ENCODE measurements at places on chromosomes 4 and X. TPM values are rescaled to one million over a fixed set of nuclear protein-coding genes. Genes with fewer than 3 reads are reported as not detected.

The AMTN gene
- not detected for total RNA-seq

The GATA1 gene
- total RNA-seq, result not detected

The IGFBP7 gene
- total RNA-seq, result not detected

The OTC gene
- total RNA-seq, result not detected

The FAM47B gene
- not detected for total RNA-seq

The CLDN34 gene
- total RNA-seq, result 0.47 TPM

DNA sequence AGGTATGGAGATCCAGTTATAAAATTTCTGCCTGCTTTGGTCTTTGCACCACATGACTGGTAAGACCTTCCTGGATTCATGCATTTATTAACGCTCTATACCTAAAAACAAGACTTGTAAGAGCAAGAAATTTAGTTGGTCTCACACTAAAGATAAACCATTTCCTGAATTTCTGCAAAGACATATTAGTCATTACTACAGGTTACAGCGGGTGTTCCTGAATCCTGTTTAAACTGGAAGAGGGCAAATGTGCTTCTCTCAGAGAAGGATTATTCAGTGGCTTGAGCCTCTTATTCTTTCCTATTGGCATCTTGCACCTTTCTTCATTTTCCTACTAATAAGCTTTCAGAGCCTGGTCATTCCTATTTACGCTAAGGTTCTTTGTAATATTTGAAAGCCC is 397.6 kb upstream of the TENM3 start:
- no peak for DNase-seq

DNA sequence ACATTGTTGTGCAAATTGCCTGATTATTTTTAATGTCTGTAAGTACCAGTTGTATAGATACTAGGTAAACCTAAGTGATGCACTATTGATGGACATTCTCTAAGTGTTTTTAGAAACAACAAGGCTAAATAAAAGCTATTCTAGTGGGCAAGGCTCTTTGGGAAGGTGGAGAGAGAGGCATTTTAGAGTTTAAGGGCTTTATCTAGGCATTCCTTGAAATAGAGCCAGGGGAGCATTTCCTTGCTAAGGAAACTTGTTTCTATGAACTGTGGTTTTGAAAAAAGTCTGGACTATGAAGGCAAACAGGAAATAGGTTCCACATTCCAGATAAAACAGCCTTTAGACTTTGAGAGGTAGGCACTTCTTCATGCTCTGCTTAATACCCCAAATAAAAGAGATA is 23.8 kb downstream of the BMX start:
- no peak for DNase-seq

- no peak for DNase-seq
Observed at GRCh38 chr4:184420402-184420801, 53.9 kb downstream of the IRF2 start.

GRCh38 chrX:76862509-76862908 is 435.0 kb downstream of the MAGEE1 start:
- no peak for DNase-seq

- no peak for DNase-seq
Observed at GRCh38 chrX:10326578-10326977, 169.8 kb downstream of the CLCN4 start.

- DNase-seq, result no peak
Observed at GRCh38 chr4:8149664-8150063, 8.9 kb downstream of the ABLIM2 start.

- no peak for DNase-seq
Observed at GRCh38 chrX:118026631-118027030, 90.0 kb downstream of the KLHL13 start.

- peak; percentile 76 for DNase-seq
Observed at GRCh38 chrX:48971249-48972219, at the start of gene KCND1. Gene KCND1, minus strand, starts transcription at chrX:48971844. Its CDS starts 1,573 bp downstream, at chrX:48970271.

DNA sequence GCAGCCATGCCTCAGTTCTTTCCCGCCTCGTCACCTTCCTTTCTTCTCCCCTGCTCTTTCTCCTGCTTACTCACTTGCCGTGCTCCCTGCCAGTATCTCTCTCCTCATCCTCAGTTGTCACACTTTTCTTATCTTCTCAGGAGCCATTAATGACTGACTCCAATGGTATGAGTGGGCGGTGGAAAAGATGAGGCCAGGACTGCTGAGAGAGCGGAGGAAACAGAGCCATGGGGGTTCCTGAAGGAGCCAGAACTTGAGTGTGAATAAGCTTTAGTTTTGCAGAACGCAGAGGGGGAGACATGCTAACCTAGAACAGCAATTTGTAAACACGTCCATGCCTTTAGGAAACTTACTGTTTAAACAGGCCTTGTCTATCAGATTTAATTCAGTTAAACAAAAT is 126.5 kb downstream of the CHIC2 start:
- DNase-seq, result peak; percentile 75

DNA sequence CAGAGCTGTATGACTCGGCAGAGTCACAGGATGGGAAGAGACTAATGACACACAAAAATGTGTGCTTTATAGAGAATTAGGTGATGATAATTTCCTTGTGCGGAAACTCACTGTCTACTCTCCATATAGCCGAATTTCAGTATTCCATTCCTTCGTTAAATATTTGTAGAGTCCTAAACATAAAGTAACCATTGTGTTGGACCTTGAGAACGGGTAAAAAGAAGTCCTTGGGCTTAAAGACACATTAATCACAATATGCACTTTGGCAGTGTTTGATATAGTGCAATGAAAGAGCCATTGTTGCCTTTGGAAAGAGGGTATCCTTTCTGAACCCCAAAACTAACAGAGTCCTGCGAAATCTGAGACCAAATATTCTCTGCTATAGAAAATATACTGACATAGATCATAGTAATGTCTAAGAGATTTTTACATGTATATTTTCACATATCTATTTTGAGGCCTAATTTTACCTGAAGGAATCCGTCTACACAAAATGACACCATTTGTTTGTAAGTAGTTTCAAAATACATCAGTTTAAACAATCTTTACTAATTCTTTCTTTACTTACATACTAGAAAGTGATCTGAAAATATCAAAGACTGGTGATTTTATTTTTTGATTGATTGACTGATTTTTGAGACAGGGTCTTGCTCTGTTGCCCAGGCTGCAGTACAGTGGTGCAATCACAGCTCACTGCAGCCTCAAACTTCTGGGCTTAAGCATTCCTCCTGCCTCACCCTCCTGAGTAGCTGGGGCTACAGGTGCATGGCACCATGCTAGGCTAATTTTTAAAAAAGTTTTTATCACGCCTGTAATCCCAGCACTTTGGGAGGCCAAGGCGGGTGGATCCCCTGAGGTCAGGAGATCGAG is 296.8 kb downstream of the DCTD start:
- DNase-seq, result no peak

- DNase-seq, result peak; percentile 80
Observed at GRCh38 chr4:139593091-139593564, 37.1 kb upstream of the SETD7 start.

GRCh38 chr4:26860922-26861433 is 337 bp downstream of the STIM2 start:
- peak; percentile 81 for DNase-seq

DNA sequence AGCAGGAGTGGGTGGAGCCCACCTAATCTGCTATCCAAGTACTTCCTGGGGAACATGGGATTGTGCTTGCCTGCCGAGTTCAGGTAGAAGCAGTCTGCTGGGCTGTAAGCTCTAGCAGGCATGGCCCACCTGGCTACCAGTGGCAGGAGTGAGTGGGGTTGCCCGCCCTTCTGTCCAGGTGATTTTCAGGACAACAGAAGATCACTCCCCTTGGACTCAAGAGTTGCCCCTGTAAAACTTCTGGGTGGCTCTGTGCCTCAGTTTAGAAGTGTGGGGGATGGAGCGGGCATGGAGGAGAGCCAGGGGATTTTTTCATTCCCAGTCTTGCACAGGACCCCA is 43.5 kb downstream of the NDST3 start:
- no peak for DNase-seq

- DNase-seq, result no peak
Observed at GRCh38 chr4:146525754-146526153, 4.0 kb upstream of the SLC10A7 start.

DNA sequence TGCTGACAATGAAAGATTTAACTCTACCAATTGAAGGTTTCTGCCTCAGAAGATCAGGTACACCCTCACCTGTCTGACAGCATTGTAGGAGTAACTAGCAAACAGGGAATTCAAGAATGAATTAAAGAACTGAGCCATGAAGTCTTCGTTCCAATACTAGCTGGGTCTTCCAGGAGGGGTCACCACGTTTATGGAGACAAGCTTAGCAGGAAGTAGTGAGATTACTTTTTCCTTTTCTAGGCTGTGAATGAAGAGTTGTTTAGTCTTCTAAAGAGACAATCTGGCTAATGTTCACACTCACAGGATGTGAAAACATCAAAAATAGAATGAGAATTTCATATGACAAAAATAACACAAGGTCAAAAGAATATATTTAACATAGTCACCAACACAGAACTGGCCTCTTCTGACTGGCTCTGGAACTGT is 54.9 kb downstream of the REELD1 start:
- DNase-seq, result no peak

DNA sequence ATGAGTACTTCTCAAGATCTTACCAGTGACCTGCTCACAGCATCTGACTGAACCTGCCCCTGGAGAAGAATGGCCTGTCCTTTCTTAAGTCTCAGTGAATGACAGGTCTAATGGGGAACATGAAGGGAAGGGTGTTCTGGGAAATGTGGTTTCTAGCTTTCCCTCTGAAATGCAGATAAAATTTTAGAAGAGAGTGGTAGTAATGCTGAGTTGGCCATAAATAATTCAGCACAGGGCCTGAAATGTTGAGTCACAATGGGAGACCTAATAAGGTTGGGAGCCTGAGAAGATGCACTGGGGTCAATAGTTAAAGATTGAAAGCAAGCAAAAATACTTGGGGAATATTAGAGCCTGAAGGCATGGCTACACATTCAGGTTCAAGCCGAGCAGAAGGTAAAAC is 214.9 kb upstream of the ARHGAP24 start:
- DNase-seq, result no peak

Measured in endodermal cell (in vitro differentiated cells).